H4 (cell line): ENCODE measurements at places on chromosomes 3 and 15.

DNA sequence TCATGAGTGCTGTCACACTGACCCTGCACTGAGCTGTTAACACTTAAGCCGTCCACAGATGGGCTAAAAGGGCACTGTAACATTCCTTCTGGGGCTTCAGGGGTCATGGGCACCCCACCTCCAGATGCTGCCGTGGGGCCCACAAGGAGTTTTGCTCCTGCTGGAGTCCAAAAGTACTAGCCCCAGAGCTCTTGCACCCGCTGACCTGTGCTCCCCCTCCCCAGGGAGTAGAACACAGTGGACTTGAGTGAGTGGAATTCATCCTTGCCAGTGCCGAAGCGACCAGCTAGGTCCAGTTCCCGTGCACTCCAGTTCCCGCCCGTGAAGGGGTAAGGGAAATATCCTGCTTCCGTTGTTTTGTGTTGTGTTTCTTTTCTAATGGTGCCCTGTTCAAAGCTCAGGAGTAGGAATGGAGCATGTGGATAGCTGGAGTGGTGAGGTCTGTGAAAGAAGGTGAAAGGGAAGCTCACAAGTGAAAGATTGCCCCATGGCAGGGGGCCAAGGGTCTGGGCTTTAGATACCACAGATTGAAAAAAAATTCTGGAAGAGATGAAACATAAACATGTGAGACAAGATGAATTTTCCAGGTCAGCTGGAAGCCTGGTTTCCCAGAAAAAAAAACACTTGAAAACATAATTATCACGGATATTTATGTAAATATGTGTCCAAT, 36.6 kb downstream of the SLCO2A1 start:
- DNase-seq = no peak

DNA sequence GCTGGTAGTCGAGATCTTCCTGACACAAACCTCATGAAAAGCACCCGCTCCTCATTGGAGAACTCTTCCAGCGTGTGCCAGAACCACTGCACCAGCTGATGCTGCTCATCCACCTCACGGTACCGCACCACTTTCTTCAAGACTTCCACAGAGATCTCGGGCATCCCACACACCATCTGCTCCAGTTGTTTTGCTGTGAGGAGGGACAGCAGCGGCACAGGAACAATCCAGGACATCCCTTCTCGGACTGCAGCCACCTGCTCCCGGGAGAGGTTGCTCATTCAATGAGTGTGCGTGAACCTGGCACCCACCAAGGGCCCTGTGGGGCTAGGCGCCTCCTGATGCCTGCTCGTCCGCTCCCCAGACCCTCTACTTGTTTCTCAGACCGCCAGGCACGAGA, 15.1 kb downstream of the FBXL22 start:
- DNase-seq = no peak

- DNase-seq = no peak
Measured at GRCh38 chr15:40061212-40061901, 22.4 kb upstream of the SRP14 start.

DNA sequence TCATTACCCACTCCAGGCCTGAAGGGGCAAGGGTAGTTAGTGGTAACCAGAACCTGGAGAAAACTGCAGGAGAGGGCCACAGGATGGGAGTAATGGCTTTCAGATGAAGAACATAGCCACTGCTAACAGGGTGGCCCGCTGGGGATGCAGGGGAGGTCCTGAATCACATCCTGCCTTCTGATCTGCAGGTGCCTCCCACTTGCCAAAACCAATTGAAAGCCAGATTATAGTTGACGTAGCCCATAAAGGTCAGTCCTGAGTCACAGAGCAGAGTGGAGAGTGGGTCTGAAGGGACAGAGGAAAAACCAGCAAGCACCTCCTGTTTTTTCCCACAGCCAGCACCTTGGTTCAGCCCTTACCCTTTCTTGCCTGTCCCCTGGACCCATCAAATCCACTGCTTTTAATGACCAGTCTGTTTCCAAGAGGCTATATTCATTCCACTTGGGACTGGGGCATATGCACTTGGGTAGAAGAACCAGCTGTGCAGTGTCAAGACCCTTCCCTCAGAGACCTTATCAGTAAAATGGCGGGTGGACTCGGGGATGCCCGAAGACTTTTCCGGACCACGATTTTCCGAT, 646 bp upstream of the SLC35G2 start:
- DNase-seq = peak; percentile 80

GRCh38 chr3:85476891-85477495, 518.2 kb downstream of the CADM2 start:
- DNase-seq = no peak

GRCh38 chr3:193016437-193016901, 98.8 kb upstream of the MB21D2 start:
- DNase-seq = peak; percentile 22

DNA sequence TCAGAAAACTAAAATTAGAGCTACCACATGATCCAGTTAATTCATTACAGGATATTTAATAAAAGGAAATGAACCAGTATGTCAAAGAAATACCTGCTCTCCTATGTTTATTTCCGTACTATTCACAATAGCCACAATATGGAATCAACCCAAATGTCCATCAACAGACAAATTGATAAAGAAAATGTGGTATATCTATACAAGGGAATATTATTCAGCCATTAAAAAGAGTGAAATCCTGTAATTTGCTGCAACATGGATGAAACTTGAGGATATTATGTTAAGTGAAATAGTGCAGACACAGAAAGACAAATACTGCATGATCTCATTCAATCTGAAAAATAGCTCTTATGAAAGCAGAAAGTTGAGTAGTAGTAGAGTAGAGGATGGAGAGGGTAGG, 33.7 kb upstream of the ALCAM start:
- no peak for DNase-seq

DNA sequence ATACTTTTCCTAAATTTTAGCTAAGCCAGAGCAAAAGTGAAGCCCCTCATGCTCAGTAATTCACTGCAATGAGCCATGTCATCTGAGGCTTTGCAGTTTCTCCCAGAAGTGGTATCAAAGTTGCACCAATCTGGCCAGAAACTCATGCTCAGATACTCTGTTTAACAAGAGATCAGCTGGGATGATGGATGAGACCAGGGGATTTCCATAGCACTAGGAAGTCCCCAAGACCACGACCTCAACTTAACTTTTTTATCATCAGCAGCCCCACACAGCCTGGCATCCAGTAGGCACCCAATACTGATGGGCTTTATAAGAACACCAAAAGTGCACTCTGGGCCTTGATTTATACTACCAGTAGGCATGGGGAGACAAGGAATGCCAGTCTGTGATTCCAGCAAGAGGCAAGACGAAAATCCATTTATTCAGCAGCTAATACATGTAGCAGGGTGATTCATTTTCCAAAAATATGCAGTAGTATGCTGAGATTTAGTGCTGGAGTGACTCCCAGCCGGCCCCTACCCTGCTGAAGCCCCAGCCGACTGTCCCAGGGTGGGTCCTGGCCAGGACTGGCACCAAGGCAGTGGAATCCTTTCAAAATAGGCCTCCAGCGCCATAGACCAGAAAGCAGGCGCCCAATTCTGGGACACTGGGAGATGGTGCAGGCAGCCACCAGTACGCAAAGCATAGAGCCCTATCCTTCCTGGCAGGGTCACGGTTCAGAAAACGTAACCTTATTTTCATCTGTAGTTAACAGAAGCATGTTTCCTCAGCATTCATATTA, 612 bp upstream of the LDHAL6B start:
- no peak for DNase-seq

GRCh38 chr3:152623286-152623911, 211.5 kb upstream of the P2RY1 start:
- no peak for DNase-seq

DNA sequence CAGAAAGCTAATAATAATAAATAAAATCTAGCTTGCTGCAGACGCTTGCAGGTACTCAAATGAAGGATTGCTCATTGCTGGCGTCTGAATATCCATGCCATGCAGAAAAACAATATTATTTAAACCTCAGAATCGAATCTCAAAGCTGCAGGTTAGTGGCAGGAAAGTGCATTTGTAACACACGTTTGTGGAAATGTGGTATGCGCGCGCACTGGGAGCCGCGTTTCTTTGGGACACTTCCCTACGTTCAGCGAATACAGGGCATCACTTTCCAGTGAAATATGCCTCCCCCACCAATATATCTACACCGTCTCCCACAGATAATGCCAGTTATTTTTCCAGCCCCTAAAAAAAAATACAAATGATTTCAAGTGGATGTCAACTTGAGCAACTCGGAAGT, 37.1 kb downstream of the ZIC4 start:
- DNase-seq = no peak
